ENCODE measurements at places on chromosomes 11 and 22.

DNA sequence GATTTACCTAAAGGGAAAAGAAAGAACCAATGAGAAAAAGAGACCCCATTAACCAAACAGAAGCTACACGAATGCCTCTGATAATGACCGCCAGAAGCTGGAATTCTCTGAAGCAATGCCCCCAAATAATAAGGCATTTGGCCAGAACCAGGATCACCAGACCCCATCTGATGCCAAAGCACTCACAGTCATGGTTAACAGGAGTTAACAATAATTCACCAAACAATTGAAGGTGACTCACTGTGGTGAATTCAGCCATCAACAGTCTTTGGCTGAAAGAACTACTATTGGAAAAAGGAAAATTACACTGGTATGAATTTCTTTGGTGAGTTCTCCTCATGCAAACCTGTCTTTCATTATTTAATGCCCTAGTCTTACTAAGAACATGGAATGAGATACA lies 21.9 kb upstream of the NFRKB start:
- DNase-seq = no peak

DNA sequence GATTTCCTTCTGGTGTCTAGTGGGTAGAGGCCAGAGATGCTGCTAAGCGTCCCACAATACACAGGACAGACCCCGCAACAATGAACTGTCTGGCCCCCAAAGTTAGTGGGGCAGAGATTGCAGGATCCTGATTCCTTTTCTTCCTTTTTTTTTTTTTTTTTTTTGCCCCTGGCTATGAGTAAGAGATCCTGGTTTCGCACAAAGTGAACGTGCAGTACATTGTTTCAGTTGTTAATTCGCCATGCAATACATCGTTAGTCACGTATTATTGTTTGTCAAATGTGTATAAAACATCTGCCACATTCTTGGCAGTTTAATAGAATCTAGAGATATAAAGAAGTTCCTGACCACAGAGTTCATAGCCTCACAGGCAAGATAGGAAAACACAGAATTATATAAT lies 20.2 kb downstream of the ST3GAL4 start:
- no peak for DNase-seq

DNA sequence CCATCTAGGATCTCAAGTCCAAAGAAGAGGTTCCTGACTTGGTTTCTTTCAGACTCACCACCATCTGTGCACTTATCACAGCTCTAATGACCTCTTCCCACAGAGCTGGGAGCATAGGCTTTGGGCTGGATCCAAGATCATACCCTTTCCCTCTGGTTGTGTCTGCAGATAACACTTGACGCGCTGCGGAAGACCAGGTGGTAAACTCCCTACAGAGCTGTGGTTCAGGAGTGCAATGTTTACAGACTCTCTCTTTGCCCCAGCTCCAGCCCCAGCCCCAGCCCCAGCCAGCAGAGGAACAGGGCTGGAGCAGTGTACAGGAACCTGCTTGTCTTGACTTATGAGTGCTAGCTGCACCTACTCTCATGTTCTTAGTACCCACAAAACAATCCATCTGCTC lies 274.4 kb upstream of the SYN3 start:
- no peak for DNase-seq

DNA sequence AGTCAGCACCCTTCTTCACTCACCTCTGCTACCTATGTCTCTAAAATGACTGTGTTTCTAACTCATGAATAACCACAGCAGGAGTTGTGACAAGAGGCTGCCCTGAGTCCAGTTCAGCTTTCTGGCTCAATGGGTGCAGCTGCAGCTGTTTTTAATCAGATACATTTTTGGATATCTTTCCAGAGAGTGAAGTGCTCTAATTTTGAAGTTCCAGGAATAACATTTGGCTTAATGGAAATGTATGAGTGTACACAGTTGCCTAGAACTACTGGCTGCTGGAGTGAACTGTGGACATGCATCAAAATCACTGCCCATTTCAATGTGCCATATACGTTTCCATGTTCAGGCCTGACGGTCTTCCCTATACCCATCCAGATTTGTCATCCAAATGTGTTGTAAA lies 769.5 kb upstream of the ANO3 start:
- no peak for DNase-seq

DNA sequence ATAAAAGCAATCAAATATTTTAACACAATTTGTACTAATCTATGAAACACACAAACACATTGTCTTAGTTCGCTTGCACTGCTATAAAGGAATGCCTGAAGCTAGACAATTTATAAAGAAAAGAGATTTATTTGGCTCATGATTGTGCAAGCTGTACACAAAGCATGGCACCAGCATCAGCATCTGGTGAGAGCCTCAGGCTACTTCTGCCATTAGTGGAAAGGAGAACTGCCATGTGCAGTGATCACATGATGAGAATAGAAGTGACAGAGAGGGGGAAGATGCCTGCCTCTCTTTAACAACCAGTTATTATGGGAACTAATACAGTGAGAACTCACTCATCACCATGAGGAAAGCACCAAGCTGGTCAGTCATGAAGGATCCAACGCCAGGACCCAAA lies 105.1 kb downstream of the GUCY1A2 start:
- no peak for DNase-seq

GRCh38 chr22:30969532-30970355 lies 679 bp downstream of the TUG1 start:
- DNase-seq = peak; percentile 21

GRCh38 chr11:103735497-103736032 lies 300.9 kb upstream of the DDI1 start:
- no peak for DNase-seq
